ENCODE measurements at places on chromosomes 1 and 21. TPM values are rescaled to one million over a fixed set of nuclear protein-coding genes. Genes with fewer than 3 reads are reported as not detected.
A peak's percentile ranks its signal among the peaks of the same experiment; 100 is the strongest.

The OMA1 gene
- total RNA-seq = 93.6 TPM

The PDC gene
- total RNA-seq = not detected

GRCh38 chr1:194056169-194056568, 869.8 kb upstream of the B3GALT2 start:
- DNase-seq = no peak

DNA sequence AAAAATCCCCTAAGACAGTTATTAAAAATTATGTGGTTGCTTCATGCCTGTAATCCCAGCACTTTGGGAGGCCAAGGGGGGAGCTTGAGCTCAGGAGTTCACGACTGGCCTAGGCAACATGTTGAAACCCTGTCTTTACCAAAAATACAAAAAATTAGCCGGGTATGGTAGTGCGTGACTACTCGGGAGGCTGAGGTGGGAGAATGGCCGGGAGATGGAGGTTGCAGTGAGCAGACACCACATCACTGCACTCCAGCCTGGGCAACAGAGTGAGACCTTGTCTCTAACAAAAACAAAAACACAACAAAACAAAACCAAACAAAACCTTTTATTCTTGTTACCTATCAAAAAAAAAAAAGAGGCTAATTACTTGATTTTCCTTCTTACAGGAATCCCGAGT, 2.1 kb downstream of the ELK4 start:
- DNase-seq = peak; percentile 30

DNA sequence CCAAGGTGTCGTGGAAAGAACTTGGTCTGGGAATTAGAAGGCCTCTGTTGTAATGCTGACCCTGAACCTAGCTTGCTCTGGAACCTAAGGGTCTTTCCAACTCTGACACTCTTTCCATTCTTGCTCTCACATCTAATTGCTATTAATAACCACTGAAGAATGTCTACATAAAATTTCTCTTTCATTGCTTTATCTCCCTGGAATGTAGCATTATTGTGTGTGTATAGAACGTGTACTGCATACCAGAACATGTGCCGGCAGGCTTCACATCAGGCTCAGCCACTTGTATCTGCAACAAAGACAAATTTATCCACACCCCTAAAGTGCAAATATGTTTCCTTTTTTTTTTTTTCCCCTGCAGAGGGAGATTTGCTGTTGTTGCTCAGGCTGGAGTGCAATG, 13.9 kb upstream of the LAX1 start:
- DNase-seq = no peak

DNA sequence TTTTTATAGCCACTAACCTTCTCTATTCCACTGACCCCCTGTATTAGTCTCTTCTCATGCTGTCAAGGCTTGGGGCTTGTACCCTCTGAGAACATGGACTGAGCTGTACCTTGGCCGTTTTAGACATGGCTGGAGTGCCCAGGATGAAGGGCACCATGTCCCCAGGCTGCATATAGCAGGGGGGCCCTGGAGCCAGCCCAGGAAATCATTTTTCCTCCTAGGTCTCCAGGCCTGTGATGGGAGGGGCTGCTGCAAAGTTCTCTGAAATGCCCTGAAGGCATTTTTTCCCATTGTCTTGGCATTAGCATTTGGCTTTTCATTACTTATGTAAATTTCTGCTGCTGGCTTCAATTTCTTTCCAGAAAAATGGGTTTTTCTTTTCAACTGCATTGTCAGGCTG, 119.5 kb downstream of the NTMT2 start:
- DNase-seq = no peak

- no peak for DNase-seq
These were observed 859 bp upstream of the MAGI3 start for GRCh38 chr1:113389359-113389952.

GRCh38 chr1:76084029-76084627, 9.6 kb downstream of the ST6GALNAC3 start:
- no peak for DNase-seq

GRCh38 chr1:204591473-204592090, 75.4 kb downstream of the MDM4 start:
- peak; percentile 3 for DNase-seq

DNA sequence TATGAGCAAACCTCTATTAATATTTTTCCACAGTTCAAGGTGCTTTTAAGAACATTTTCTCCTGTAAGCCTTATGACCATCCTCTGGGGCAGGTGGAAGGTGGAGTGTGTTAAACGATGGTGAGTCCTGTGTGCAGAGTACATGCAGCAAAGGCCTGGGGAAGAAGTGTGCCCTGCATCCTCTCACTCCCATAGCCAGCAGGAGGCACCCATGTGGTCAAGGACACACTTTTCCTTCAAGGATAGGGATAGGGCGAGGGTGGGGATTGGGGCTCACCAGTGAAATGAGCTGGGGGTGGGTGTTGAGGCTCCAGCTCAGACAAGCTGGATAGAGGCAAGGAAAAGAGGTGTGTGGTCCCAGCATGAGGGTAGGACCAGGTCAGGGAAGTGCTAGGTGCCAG, 120.8 kb upstream of the KCNE2 start:
- DNase-seq = no peak

- peak; percentile 87 for DNase-seq
These were observed 5.9 kb upstream of the MYOM3 start for GRCh38 chr1:24117722-24118409.

- no peak for DNase-seq
These were observed 34.0 kb downstream of the MTR start for GRCh38 chr1:236829085-236829484.

Data from Caki2 (cell line).